ENCODE measurements at places on chromosomes 2 and 18. TPM values are rescaled to one million over a fixed set of nuclear protein-coding genes. Genes with fewer than 3 reads are reported as not detected.

The IHH gene
- total RNA-seq = 2.4 TPM

The MAP3K19 gene
- not detected for total RNA-seq

The MREG gene
- total RNA-seq = 3.0 TPM

The NIFK gene
- total RNA-seq = 13.4 TPM

The ANTXR1 gene
- total RNA-seq = 1.9 TPM

The WIPF1 gene
- 7.3 TPM for total RNA-seq

The FAM110C gene
- total RNA-seq = 5.0 TPM

DNA sequence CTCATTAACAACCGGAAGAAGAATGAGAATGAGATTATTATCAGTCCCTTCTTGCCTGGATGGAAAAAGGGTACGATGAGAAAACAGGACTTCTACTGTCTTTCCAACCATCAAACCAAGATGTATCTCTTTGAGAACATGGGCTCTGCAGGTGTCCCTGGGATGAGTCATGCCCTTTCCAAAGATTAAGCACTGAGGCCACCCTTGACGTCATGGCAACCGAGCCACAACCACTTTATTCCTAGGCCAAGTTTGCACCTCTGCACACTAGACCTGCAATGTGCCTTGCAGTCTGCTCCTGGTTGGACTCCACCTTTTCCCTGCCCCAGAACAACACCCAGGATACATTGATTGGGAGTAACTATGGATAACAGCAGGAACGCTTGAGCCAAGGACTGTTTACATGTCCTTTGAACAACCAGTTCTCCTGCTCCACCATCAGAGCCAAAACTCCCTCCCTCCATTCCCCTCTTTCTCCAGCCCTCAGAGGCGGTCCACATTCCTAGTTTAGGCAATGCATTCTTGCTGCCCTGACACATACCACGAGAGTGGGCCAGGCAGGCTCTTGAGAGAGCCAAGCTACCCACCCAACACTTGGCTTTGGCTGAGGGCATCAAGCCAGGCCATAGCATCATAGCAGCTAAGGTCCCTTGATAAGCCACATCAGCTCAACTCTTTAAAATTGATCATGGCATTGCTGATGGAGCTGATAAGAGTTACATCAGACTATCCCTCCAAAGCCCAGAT is 310.7 kb downstream of the TNS1 start:
- H3K27ac ChIP-seq = no peak overlapping the region
- DNase-seq = no peak
- no peaks in the 10 kb centered on the region for H3K36me3 ChIP-seq
- no peak overlapping the region for H3K4me3 ChIP-seq
- no peaks in the 10 kb centered on the region for H3K4me1 ChIP-seq
- no peaks in the 10 kb centered on the region for H3K27me3 ChIP-seq

GRCh38 chr2:85089585-85089984 is 43.6 kb upstream of the TCF7L1 start:
- no peaks in the 10 kb centered on the region for H3K36me3 ChIP-seq
- H3K4me1 ChIP-seq = no peaks in the 10 kb centered on the region
- no peak overlapping the region for H3K4me3 ChIP-seq
- H3K27ac ChIP-seq = no peak overlapping the region

GRCh38 chr2:32745191-32745590 is 117.3 kb downstream of the TTC27 start:
- H3K27ac ChIP-seq = no peak overlapping the region
- H3K36me3 ChIP-seq = no peaks in the 10 kb centered on the region
- H3K4me3 ChIP-seq = no peak overlapping the region
- H3K27me3 ChIP-seq = no peaks in the 10 kb centered on the region

GRCh38 chr2:75614162-75614651 is 32.4 kb upstream of the MRPL19 start:
- H3K27ac ChIP-seq = no peak overlapping the region
- no peak for DNase-seq
- no peaks in the 10 kb centered on the region for H3K36me3 ChIP-seq
- no peak overlapping the region for H3K4me3 ChIP-seq

GRCh38 chr2:18647731-18648130 is 58.4 kb upstream of the NT5C1B start:
- no peaks in the 10 kb centered on the region for H3K36me3 ChIP-seq
- H3K27me3 ChIP-seq = no peaks in the 10 kb centered on the region
- no peak overlapping the region for H3K4me3 ChIP-seq
- no peak for DNase-seq
- no peak overlapping the region for H3K27ac ChIP-seq
- peaks cover 7% of the 10 kb centered on the region for H3K4me1 ChIP-seq

GRCh38 chr2:208112969-208113368 is 11.4 kb downstream of the CRYGD start:
- no peak overlapping the region for H3K4me3 ChIP-seq
- H3K27ac ChIP-seq = no peak overlapping the region
- no peaks in the 10 kb centered on the region for H3K36me3 ChIP-seq

GRCh38 chr18:78983512-78983911 is 3.9 kb downstream of the SALL3 start:
- no peaks in the 10 kb centered on the region for H3K36me3 ChIP-seq

GRCh38 chr2:179594268-179595112 is 266.9 kb downstream of the ZNF385B start:
- H3K4me1 ChIP-seq = no peaks in the 10 kb centered on the region
- H3K36me3 ChIP-seq = no peaks in the 10 kb centered on the region
- DNase-seq = no peak
- no peak overlapping the region for H3K4me3 ChIP-seq
- no peaks in the 10 kb centered on the region for H3K27me3 ChIP-seq

DNA sequence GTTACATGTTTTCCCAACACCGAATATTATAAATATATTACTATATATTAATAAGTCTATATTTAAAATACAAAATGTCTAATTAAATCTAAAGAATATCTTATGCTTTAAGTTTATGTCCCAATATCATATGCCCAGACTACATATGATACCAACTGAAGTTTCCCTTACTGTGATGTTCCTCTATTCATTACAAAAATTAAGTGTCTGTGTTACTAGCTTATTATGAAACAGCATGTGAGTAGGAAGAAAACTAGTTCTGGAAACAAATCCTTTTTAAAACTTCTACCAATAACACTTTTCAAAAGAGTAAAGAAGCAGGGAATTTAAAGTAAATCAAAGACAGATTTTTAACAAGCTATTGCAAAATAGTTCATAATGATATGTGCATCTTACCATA is 17.8 kb downstream of the HNRNPLL start:
- peaks cover 2% of the 10 kb centered on the region for H3K4me1 ChIP-seq
- H3K4me3 ChIP-seq = no peak overlapping the region
- DNase-seq = no peak
- no peaks in the 10 kb centered on the region for H3K36me3 ChIP-seq
- no peaks in the 10 kb centered on the region for H3K27me3 ChIP-seq

GRCh38 chr18:48454261-48454757 is 45.1 kb upstream of the ZBTB7C start:
- H3K27me3 ChIP-seq = no peaks in the 10 kb centered on the region
- peaks cover 28% of the 10 kb centered on the region for H3K4me1 ChIP-seq
- H3K27ac ChIP-seq = no peak overlapping the region
- no peaks in the 10 kb centered on the region for H3K36me3 ChIP-seq
- peak; percentile 35 for DNase-seq

DNA sequence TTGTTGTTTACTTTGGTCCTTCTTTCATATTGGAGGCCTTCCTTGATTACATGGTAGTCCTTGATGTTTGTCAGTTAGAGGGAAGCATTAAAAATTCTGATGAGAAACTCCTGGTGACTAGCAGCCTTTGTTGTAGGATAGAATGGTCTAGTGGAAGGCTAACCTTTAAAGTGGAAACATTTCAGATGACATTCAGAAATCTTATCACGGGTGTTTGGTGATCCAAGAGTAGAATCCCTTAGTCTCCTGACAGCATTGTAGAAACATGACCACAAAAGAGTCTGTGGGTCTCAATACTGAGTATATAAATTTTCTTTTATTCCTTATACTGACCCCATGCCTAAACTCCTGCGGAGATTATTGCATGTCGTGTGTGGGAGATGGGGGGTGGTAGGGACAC is 13.4 kb downstream of the MARCHF7 start:
- H3K27me3 ChIP-seq = no peaks in the 10 kb centered on the region
- no peak for DNase-seq
- no peaks in the 10 kb centered on the region for H3K4me1 ChIP-seq
- H3K36me3 ChIP-seq = peaks cover 15% of the 10 kb centered on the region

DNA sequence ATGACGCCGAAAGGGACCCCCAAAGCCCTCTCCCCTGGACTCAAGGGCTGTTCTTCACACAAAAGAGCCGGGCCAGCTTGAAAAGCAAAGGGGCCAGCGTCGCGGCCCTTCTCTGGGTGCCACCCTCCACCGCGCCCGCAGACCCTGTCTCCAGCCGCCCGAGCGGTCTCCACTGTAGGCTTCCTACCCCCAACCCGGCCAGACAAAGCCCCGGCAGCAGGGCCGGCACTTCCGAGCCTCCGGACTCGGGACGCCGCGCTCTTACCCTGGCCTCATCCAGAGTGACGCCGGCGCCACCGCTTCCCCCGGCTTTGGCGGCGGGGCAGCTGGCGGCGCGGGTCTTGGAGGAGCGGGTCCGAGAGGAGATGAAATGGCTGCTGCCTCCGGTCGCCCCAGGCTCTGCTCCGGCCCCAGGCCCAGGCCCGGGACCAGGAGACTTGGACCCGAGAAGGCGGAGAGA is 603 bp downstream of the ATAD2B start:
- no peaks in the 10 kb centered on the region for H3K27me3 ChIP-seq
- peaks cover 2% of the 10 kb centered on the region for H3K4me1 ChIP-seq
- peak; percentile 65 for DNase-seq

GRCh38 chr2:10833021-10833420 is 20.4 kb upstream of the PDIA6 start:
- no peak overlapping the region for H3K27ac ChIP-seq
- H3K4me3 ChIP-seq = no peak overlapping the region
- no peaks in the 10 kb centered on the region for H3K27me3 ChIP-seq
- H3K4me1 ChIP-seq = peaks cover 32% of the 10 kb centered on the region

All from liver (tissue), 10 donors.